Activated CD8-positive, alpha-beta T cell treated with anti-CD3 and anti-CD28 coated beads, Interleukin-2, amount 10 ng/mL, durations not matched to agents 7 days and 5 days (primary cell): ENCODE measurements at places on chromosomes 1 and 21.
A peak's percentile ranks its signal among the peaks of the same experiment; 100 is the strongest.

GRCh38 chr1:28136169-28136921, 40.1 kb downstream of the PTAFR start:
- no peak for DNase-seq

DNA sequence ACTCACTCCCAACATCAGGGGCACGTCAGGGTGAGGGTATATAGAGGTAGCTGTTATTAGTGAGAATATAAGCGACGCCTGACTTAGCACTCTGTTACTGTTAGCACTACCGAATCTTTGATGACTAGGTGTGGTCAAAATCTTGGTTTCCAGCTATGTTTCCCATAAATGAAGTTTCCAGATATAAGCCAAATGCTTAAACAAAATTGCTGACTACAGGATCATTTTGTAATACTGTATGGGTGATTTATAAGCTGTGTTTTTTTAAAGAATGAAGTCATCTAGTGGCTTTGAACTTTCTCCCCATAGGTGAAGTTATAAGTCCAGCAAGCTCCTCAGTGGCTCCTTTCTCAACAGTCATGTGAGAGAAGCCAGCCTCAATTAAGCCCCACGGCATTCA, 23.7 kb downstream of the KCNJ15 start:
- DNase-seq, result no peak

- DNase-seq, result no peak
These were observed 124.6 kb upstream of the CAMK1G start for GRCh38 chr1:209458921-209459320.

DNA sequence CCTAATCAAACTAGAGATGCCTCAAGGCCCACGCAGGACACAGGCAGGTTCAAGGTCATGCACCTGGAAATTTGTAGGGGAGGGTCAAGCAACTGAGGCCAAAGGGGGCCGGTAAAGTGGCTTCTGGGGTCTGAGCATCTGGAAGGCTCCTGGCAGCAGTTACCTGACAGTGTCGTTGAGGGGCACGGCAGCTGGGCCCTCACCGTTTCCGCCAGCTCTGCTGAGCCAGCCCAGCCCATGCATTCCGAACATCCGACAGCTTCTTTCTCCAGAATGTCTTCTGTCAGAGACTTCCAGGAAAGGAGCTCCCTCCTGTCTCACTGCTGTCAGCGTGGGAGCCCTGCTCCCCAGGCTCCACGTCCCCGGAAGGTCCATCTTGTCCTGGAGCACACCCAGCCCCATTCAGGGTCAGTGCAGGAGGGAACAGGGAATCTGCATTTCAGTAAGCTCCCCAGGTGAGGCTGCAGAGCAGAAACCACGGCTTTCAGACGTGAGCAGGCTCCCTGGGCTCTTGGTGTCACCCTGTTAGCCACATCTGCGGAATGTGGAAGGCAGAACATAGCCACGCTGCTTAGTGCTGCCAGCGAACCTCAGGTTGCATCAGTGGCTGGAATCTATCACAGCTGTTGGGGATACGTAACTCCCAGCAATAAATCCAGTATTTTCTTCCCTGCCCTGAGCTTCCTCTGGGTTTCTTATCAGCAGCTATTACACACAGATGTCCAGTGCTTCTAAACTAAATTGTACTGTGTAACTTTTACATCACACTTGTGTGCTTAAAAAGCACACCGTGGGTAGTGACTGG, 36.3 kb upstream of the FAM3B start:
- no peak for DNase-seq

DNA sequence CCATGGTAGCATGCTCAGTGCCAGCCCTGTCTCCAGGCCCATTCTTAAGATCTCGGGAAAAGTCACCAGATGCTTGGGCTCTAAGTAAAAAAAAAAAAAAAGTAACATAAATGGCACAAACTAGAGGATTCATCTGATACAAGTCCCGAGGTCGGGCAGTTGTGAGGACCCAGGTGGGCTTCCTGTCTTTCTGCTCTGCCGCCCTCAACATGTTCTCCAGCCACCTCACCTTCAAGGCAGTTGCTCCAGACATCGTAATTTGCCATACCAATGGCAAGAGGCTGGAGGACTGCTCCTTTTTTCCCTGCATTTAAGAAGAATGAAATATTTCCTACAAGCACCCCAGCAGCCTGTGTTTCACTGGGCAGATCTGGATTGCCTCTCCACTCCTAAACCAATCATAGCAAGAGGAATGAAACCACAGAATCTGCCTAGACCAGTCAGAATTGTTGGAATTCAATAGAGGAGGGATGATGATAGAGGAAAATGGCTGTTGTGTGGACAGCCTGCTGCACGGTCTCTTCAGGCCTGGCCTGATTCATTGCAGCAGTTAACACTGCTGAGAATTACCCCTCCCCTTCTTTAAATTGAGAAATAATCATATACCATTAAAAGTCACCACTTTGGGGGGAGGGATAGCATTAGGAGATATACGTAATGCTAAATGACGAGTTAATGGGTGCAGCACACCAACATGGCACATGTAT, 5.4 kb downstream of the HMGN2 start:
- DNase-seq, result no peak

DNA sequence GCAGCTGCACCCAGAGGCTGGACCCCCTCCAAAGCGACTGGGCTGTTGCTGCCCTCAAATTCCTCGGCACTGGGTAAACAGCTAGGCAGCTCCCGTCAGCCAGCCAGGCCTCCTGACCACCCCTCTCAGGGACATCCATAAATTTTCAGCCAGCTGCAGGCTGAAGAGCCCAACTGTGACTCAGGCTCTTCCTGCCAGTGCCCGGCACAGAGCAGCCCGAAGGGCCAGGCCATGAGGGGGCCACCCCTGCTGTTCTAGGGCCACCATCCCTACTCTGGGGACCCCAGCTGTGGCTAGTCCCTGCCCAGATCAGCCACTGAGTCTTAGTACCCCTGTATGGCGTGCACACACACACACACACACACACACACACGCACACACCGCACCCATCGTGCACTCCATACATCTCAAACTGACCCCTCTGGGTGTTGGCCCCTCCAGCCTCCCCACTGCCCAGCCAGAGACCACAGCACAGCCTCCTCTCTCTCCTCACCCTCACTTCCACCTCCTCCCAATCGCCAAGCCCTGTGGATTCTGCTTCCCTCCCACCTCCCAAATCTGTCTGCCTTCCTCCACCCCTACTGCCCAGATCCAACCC, 6.2 kb upstream of the LAPTM5 start:
- no peak for DNase-seq

DNA sequence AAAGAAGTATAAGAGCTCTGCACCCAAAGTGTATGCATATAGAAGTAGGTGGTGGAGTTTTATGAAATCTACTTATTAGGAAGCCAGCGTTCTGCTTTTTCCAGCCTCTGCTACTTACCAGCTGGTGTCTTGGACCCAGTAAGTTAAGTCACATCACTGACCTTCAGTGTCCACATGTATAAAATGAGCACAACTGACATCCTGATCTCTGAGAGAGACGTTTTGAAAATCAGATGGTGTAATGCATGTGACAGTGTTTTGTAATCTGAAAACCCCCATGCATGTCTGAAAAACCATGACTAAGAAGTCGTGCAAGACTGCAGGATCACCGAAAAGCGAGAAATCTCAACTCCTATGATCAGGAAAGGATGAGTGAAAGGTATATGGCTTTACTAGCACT, 2.0 kb downstream of the CR1 start:
- DNase-seq, result no peak

DNA sequence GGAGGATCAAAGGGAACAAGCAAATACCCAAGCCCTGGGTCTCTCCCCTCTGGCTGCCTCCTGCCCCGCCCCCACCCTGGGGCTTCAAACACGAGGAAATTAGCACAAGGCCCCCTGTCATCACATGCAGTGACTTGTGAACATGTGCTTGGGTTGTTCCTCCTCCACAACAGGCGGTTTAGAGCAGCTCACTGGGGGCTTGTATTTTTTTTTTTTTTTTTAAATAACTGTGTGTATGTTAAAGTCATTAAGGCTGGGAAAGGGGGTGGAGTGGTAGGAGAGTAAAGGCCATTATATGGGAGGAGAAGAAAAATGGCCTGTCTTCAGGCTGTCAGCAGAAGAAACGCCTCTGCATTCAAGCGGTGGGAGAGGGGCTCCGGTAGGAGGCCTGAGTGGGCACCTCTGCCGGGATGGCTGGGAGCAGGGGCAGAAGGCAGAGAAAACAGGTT, 64.2 kb downstream of the PLXNA2 start:
- DNase-seq, result no peak

- no peak for DNase-seq
These were observed 56.8 kb downstream of the SKI start for GRCh38 chr1:2284932-2285331.

DNA sequence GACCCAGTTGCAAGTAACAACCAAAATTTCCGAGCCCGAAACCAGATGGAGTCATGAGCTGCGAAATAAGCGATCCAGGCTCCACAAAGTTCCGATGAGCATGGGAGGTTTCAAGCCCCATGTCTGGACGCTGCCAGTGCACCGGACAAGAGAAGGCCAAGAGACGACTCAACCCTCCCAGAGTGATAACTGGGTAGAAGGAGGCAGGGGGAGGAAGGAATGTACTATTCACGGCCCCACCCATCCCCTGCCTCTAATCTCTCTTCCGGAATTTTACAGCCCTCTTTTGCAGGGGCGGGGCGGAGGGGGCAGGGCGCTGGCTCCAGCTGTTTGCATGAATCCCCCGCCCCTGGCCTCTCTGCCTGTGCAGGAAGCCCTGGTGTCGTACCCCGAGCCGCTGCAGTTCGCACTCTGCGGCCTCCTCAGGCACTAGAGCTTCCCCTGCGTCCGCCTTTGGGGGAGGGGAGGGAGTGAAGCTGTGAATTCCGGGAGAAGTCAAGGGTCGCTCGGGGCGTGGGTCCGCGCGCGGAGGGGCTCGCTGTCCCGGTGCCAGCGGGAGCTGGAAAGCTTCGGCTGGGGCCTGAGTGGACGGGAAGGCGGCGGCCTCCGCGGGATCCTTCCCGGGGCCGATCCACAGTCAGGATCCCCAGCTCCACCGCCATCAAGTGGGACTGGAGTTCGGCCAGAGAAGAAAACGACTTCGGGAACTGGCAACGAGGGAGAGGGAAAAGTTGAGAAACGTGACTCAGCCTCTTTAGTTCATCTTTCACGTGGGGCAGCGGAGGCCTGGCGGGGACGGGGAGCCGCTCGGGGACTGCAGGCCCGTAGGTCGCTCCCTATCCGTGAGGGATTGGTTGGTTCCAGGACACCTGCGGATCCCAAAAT, 6.3 kb upstream of the PTP4A2 start:
- DNase-seq, result peak; percentile 97

- DNase-seq, result peak; percentile 67
These were observed 1.1 kb downstream of the EEIG2 start for GRCh38 chr1:108560874-108561459.

- no peak for DNase-seq
These were observed 1.4 kb downstream of the RSPO1 start for GRCh38 chr1:37633040-37633937.
